Neural crest cell (in vitro differentiated cells): ENCODE measurements at places on chromosomes 5 and 9.

- no peaks in the 10 kb centered on the region for H3K36me3 ChIP-seq
- H3K4me1 ChIP-seq = peaks cover 11% of the 10 kb centered on the region
- no peak for DNase-seq
Measured at GRCh38 chr5:171426266-171426665, 6.8 kb downstream of the FGF18 start.

DNA sequence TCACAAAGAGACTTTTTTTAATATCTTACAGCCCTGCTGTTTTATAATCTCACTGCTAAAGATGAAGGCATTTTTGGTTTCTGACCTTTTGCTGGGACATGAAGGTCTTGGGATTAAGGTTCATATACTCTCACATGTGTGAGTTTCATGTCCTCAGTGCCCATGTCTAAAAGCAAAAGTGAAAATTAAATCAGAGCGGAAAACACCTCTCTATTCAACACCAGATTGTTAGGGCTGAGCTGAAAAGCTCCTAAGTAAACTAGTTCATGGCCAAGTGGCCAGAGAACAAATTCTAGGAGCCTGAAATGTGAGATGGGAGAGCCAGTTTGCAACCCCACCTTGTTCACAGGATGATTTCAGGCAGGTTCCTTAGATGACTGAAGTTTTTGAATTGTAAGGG lies 110.9 kb downstream of the GRIA1 start:
- no peaks in the 10 kb centered on the region for H3K36me3 ChIP-seq
- DNase-seq = no peak
- no peak overlapping the region for H3K4me3 ChIP-seq

GRCh38 chr5:136769900-136770684 lies 404.7 kb upstream of the TRPC7 start:
- H3K4me1 ChIP-seq = no peaks in the 10 kb centered on the region
- H3K36me3 ChIP-seq = no peaks in the 10 kb centered on the region
- H3K27me3 ChIP-seq = peaks cover 11% of the 10 kb centered on the region
- H3K27ac ChIP-seq = no peak overlapping the region
- no peak overlapping the region for H3K4me3 ChIP-seq

DNA sequence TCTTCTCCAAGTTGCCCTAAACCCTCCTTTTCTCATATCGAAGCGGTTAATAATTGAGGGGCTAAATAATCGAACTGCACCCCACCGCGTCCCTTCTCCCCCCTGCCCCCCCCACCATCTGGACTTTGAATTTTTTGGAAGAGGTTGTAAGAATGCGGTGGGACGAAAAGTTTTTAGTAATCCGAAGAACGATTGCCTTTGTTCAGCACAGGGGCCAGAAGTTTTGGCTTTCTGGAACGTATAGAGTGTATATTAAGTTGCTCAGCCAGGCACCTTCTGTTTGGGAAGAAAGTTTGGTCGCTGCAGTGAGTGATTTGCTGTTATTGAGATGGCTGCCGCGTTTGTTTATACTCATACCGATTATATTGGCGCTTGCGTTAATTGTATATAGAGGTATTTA lies 518 bp downstream of the ERBIN start:
- no peaks in the 10 kb centered on the region for H3K36me3 ChIP-seq
- H3K27ac ChIP-seq = peak overlapping the region; percentile 98
- no peak for DNase-seq

DNA sequence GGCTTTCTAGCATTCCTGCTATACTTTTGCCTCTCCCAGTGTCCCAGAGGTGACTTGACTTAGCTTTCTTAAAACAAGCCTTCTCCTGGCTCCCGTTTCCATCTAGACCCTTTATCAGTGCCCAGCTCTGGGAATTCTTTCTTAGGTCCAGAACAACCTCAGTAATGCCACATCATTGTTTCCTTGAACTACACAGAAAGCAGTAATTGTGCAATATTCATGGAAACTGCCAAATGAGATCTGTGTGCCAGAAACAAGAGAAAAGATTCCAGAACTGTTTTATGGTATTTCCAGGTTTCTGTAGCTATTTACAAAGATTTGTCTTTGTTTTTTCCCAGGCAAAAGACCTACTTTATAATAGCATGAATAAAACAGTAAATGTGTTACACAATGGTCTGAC lies 391.3 kb downstream of the SLCO4C1 start:
- no peak for DNase-seq
- H3K4me1 ChIP-seq = peaks cover 17% of the 10 kb centered on the region
- no peaks in the 10 kb centered on the region for H3K27me3 ChIP-seq
- peak overlapping the region; percentile 54 for H3K27ac ChIP-seq
- H3K36me3 ChIP-seq = no peaks in the 10 kb centered on the region
